ENCODE measurements at places on chromosomes 4 and X. TPM values are rescaled to one million over a fixed set of nuclear protein-coding genes. Genes with fewer than 3 reads are reported as not detected.

- DNase-seq = no peak
These were observed 24.9 kb downstream of the CCDC149 start for GRCh38 chr4:24887881-24888430.

GABRE gene
- total RNA-seq = 18.7 TPM

DNA sequence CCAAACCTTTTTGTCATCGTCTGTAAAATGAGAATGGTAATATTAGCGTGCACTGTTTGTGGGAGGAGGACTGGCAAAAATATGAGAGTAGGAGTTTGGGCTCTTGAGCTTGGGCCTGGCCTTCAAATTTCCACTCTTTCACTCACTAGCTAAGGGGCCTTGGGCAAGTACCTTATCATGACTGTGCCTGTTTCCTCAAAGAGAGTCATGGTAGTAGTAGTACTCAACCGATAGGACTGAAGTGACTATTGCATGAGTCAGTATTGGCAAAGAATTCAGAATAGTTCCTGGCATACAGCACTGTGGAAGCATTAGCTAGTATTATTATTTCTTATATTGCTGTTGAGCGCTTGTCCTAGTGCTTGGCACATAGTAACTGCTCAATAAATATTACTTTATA, 16.0 kb upstream of the RBM3 start:
- DNase-seq = no peak

CLNK gene
- not detected for total RNA-seq

- no peak for DNase-seq
These were observed 2.2 kb downstream of the N4BP2 start for GRCh38 chr4:40058854-40059253.

DNA sequence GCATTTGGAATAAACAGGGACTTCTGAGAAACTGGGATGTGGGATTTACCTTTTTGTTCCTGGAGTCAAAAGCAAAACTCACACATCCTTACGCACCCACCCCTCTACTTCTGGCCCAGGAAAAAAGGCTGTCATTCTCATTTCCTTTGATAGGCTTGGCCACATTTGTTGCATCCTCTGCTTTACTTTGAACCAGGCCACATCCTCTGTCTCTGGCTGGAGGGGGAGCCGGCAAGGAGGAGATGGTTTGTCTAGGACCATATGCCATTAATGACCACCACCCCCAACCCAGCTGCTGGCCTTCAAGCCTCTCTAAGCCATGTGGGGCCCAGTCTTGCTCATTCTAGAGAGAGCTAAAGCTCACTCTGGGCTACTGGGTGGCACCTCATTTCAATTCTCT, 64.5 kb downstream of the ATG4A start:
- no peak for DNase-seq

DNA sequence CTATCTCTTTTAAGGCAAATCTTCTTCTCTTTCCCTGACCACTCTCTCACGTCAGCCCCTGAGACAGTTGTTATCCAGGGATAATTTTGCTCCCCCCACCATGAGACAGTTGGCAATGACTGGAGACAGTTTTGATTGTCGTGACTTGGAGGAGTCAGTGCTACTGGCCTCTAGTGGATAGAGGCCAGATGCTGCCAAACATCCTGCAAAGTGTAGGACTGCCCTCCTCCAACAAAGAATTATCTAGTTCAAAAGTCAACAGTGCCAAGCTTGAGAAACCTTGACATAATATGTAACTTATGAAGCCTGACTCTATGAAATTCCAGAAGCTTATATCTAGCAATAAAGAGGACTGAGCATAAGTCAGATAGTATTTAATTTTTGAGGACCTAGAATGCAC, 502.1 kb upstream of the IGFBP7 start:
- no peak for DNase-seq

DNA sequence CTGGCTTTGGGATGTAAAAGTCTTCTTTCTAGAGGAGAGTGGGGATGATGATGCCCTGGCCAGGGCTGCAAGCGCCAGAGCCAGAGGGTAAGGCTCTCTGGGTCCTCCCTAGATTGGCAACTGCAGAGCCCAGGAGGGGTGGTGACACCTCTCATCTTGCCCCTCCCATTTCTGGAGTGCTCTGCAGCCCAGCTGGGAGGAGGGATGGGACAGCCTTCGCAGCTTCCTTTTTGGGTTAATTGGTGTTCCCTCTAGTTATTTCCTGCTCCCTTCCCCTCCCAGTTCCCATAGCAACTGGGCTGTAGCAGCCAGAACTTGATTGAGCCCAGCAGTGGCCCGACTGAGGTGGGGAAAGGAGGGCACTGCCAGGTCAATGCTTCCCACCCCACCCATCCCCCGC, 19.2 kb downstream of the NALF2 start:
- DNase-seq = no peak

All from cerebellum (tissue), 4 donors.